ENCODE measurements at places on chromosomes 5 and 9. TPM values are rescaled to one million over a fixed set of nuclear protein-coding genes. Genes with fewer than 3 reads are reported as not detected.

Gene C6
- not detected for total RNA-seq

Gene STXBP1
- 13.0 TPM for total RNA-seq

Gene NEURL1B
- total RNA-seq, result 3.5 TPM

Gene ANKDD1B
- 0.51 TPM for total RNA-seq

Gene PCDHGB6
- total RNA-seq, result 1.5 TPM

Gene DOK3
- total RNA-seq, result 4.4 TPM

Gene CCNO
- total RNA-seq, result under 0.01 TPM

Gene FBXL7
- total RNA-seq, result 28.2 TPM

Gene FOXD4L4
- 0.13 TPM for total RNA-seq

Gene SCGB3A2
- total RNA-seq, result not detected

Gene NPM1
- total RNA-seq, result 643 TPM

Gene CCL27
- not detected for total RNA-seq

Gene PCDHB11
- total RNA-seq, result 0.13 TPM

Gene TMEFF1
- total RNA-seq, result 12.9 TPM

Gene TMOD1
- 1.7 TPM for total RNA-seq

Gene RIGI
- total RNA-seq, result 14.0 TPM

Gene LCN15
- 0.13 TPM for total RNA-seq

Gene SURF4
- total RNA-seq, result 365 TPM

Gene SV2C
- under 0.01 TPM for total RNA-seq

Gene IFNA14
- total RNA-seq, result not detected

Gene NIM1K
- not detected for total RNA-seq

Gene DBH
- total RNA-seq, result not detected

Gene NSUN2
- total RNA-seq, result 50.3 TPM

Gene CCL28
- total RNA-seq, result 2.1 TPM

Gene PLAC8L1
- total RNA-seq, result not detected

Gene TLR4
- total RNA-seq, result 172 TPM

Gene NUDT12
- total RNA-seq, result 4.2 TPM
